ENCODE measurements at places on chromosomes 7 and 10. TPM values are rescaled to one million over a fixed set of nuclear protein-coding genes. Genes with fewer than 3 reads are reported as not detected.

DNA sequence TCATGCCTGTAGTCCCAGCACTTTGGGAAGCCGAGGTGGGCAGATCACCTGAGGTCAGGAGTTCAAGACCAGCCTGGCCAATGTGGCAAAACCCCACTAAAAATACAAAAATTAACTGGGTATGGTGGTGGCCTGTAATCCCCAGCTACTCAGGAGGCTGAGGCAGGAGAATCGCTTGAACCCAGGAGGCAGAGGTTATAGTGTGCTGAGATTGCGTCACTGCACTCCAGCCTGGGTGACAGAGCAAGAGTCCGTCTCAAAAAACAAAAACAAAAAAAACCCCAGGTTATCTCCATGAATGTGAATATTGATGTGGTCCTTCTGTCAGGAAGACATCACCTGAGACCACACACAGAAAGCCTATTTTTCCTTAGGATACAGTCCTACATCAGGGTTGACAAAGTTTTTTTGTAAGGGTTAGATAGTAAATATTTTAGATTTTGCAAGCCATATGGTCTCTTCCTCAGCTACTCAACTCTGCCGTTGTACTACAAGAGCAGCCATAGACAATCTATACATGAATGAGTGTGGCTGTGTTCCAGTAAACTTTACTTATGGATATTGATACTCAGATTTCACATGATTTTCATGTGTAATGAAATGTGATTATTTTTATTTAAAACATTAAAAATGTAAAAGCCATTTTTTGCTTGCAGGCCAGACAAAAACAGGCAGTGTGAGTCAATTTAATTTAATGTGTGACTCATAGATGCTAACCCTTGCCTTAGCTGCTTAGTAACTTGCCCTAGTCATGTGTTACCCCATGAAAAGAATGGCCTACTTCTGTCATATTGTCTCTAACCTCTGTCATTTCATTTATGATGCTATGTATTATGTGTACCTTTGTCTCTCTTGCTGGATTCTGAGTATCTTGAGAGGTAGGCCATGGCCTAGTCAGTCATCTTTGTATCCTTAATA lies 78.1 kb downstream of the TPST1 start:
- H3K4me3 ChIP-seq, result no peak overlapping the region
- H3K4me1 ChIP-seq, result no peaks in the 10 kb centered on the region
- no peaks in the 10 kb centered on the region for H3K36me3 ChIP-seq
- no peak overlapping the region for H3K27ac ChIP-seq
- no peak for DNase-seq

DNA sequence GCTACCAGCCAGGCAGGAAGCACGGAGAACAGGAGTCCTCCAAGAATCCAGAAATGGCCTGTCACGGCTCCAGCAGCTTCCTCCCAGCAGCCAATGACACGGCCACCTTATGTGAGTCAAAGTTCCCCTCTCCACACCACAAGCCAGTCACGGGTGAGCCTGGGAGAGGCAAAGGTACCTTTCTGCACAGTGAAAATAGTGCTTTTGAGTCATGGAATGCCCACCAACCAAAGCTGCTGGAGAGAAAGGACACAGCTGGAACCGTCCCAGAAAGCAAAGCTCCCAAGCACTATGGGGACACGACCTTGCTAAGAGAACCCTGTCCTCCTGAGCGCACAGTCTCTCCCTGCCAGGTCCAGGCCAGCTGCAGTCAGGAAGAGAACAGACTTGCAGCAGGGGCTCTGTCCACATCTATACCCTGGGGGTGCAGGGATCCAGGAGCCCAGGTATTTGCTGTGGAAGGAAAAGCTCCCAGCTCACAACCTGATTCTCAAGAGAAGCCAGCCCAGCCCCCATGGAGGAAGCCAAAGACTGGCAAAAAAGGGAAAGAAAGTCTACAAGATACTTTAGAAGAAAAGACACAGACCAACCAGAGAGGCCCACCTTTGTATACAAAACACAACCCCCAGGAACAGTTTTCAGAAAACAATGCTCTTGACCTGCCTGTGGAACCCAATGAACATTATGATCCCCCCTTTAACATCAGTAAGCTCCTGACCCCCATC lies 24.4 kb downstream of the C10orf71 start:
- H3K4me3 ChIP-seq, result no peak overlapping the region
- H3K36me3 ChIP-seq, result no peaks in the 10 kb centered on the region
- H3K4me1 ChIP-seq, result peaks cover 13% of the 10 kb centered on the region
- peak overlapping the region; percentile 66 for H3K27ac ChIP-seq
- DNase-seq, result peak; percentile 71

- peaks cover 5% of the 10 kb centered on the region for H3K4me1 ChIP-seq
- H3K27me3 ChIP-seq, result peaks cover 86% of the 10 kb centered on the region
- H3K27ac ChIP-seq, result no peak overlapping the region
- DNase-seq, result peak; percentile 62
These were observed 752 bp downstream of the KLF14 start for GRCh38 chr7:130732980-130733930.

- no peak overlapping the region for H3K4me3 ChIP-seq
- peaks cover 2% of the 10 kb centered on the region for H3K4me1 ChIP-seq
- H3K36me3 ChIP-seq, result no peaks in the 10 kb centered on the region
- no peak for DNase-seq
- H3K27ac ChIP-seq, result no peak overlapping the region
These were observed 8.2 kb upstream of the ACTA2 start for GRCh38 chr10:88960802-88961201.

DNA sequence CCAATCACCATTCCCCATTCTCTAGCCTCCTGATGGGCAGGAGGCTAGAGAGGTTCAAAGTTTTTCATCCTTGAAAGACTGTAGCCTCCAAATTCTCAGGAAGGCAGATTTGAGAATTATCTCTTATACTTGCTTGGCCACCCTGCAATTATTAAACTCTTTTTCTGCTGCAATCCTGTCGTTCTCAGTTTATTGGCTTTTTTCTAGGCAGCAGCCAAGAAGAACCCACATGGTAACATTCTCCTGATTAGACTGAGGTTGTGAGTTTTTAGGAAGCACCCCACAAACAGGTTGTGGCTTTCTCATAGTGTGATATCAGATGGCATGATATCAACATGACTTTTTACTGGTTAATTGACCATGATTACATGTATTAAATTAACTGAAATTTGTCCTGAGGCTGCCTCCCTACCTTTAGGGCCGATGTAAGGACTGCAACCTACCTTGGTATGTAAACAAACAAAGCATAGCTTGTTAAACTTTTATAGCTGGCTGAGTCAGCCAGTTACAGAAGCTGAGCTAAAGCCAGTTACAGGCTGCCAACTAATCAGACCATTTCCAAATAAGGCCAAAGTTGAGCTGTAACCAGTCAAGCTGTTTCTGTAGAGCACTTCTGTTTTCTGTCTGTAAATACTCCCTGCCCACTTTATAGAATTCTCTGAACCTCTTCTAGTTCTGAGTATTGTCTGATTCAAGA lies 3.2 kb upstream of the ZNF248 start:
- no peak overlapping the region for H3K4me3 ChIP-seq
- DNase-seq, result no peak
- H3K4me1 ChIP-seq, result peaks cover 16% of the 10 kb centered on the region
- no peak overlapping the region for H3K27ac ChIP-seq
- no peaks in the 10 kb centered on the region for H3K36me3 ChIP-seq

GRCh38 chr10:88982366-88982765 lies 8.2 kb upstream of the FAS start:
- no peak for DNase-seq
- H3K27me3 ChIP-seq, result no peaks in the 10 kb centered on the region
- H3K27ac ChIP-seq, result peak overlapping the region; percentile 67
- H3K4me1 ChIP-seq, result no peaks in the 10 kb centered on the region

GRCh38 chr7:116621649-116622048 lies 50.3 kb upstream of the MET start:
- no peaks in the 10 kb centered on the region for H3K36me3 ChIP-seq
- no peak for DNase-seq

- no peaks in the 10 kb centered on the region for H3K36me3 ChIP-seq
- peak overlapping the region; percentile 84 for H3K4me3 ChIP-seq
- no peak for DNase-seq
- no peaks in the 10 kb centered on the region for H3K27me3 ChIP-seq
- peak overlapping the region; percentile 95 for H3K27ac ChIP-seq
These were observed 1.5 kb downstream of the PDLIM1 start for GRCh38 chr10:95289003-95289920.

GRCh38 chr7:39428221-39428620 lies 138.0 kb upstream of the YAE1 start:
- DNase-seq, result no peak
- H3K4me1 ChIP-seq, result no peaks in the 10 kb centered on the region
- H3K27ac ChIP-seq, result no peak overlapping the region

DNA sequence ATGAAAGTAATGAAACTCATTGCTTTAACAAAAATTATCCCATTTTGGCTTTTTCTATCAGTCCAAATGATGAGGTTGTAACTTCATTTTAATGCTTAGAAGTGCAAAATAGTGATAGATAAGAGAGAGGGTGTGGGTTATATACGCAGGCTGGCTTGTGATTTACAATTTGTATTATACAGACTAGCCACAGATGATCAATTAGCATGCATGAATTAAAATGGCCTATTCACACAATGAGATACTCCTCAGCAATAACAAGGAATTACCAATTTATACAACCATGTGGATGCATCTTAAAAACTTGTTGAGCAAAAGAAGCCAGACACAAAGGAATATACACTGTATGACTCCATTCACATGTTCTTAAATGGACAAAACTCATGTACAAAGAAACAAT lies 45.4 kb upstream of the JAZF1 start:
- no peak overlapping the region for H3K4me3 ChIP-seq
- H3K36me3 ChIP-seq, result no peaks in the 10 kb centered on the region
- no peaks in the 10 kb centered on the region for H3K27me3 ChIP-seq
- DNase-seq, result no peak
- no peak overlapping the region for H3K27ac ChIP-seq

DNA sequence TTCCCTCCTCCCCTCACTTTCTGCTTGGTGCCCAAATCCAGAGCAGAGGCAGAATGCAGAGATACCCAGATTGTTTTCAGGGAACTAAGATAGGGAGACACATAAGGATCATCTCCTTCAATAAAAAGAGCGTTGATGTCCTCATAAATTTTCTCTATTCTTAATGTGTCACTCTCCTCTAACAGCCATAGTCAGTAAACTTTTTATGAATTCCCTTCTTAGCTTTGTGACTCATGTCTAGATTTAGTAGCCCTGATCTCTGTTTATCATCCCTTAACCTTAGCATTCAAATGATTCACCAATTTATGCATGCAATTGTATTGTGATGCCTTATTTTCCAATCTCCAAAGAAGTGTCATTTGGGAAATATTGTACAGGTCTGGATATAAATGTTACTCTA lies 995.5 kb upstream of the C7orf33 start:
- H3K27ac ChIP-seq, result no peak overlapping the region
- no peak overlapping the region for H3K4me3 ChIP-seq
- no peaks in the 10 kb centered on the region for H3K4me1 ChIP-seq
- no peak for DNase-seq
- H3K27me3 ChIP-seq, result no peaks in the 10 kb centered on the region

- H3K27me3 ChIP-seq, result no peaks in the 10 kb centered on the region
- H3K36me3 ChIP-seq, result no peaks in the 10 kb centered on the region
- no peak for DNase-seq
- H3K4me3 ChIP-seq, result no peak overlapping the region
- H3K27ac ChIP-seq, result no peak overlapping the region
These were observed 1.4 kb upstream of the ASNS start for GRCh38 chr7:97873606-97874005.

DNA sequence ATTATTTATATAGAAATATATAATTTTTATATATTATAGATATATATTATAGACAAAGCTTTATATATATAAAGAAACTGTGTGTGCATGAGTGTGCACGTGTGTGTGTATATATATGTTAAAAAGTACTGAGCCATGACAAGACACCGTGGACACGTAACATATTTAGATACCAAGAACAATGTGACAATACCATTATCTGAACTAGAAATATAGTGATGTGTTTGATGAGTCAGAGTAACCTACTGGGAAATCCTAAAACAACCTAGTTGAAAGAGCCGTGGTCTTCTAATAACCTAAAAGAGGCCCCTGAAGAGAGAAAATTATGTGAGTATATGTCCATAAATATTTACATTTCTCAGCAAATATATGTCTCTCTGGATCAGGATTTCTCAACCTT lies 50.7 kb upstream of the ITGB8 start:
- no peaks in the 10 kb centered on the region for H3K36me3 ChIP-seq
- H3K27me3 ChIP-seq, result no peaks in the 10 kb centered on the region
- no peak overlapping the region for H3K4me3 ChIP-seq
- no peak overlapping the region for H3K27ac ChIP-seq
- DNase-seq, result no peak
- no peaks in the 10 kb centered on the region for H3K4me1 ChIP-seq

GRCh38 chr7:111953611-111954010 lies 252.6 kb downstream of the DOCK4 start:
- H3K4me3 ChIP-seq, result no peak overlapping the region
- H3K27me3 ChIP-seq, result no peaks in the 10 kb centered on the region
- no peak overlapping the region for H3K27ac ChIP-seq

GRCh38 chr7:41774966-41775365 lies 72.1 kb upstream of the INHBA start:
- no peak for DNase-seq
- H3K4me1 ChIP-seq, result no peaks in the 10 kb centered on the region
- H3K4me3 ChIP-seq, result no peak overlapping the region
- no peak overlapping the region for H3K27ac ChIP-seq
- H3K36me3 ChIP-seq, result no peaks in the 10 kb centered on the region
- H3K27me3 ChIP-seq, result no peaks in the 10 kb centered on the region

DNA sequence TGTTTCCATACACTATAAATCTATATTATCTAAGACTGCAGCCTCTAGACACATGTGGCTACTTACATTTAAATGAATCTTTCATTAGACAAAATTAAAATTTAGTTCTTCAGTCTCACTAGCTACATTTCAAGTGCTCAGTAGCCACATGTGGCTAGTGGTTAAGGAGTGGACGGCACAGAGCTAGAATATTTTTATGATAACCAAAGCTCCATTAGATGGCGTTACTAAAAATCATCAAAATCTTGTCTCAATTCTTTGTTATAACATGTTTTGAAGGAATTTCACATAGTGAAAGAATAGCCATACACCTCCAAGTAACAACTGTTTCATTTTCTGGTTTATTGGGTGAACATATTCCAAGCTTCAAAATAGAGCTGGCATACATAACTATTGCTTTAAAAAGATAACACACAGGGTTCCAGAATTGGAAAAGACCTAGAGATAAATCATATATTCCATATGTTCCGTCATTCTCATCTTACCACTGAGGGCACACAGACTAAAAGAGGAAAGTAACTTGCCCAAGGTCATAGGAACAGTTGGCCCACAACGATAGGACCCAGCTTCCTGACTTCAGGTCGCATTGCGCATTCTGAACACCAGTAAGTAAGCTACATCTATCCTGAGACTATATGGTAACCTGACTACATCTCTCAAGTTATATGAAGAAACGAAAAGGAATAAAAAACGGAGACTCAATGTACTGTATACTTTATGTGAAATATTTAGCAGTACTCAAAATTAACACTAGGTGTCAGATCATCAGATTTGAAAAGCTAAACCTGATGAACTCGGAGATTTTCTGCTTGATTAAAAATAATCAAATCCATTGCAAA lies 66.6 kb downstream of the CAV1 start:
- DNase-seq, result no peak
- peaks cover 31% of the 10 kb centered on the region for H3K4me1 ChIP-seq
- no peaks in the 10 kb centered on the region for H3K36me3 ChIP-seq
- peak overlapping the region; percentile 34 for H3K4me3 ChIP-seq

PDIA4 gene
- total RNA-seq, result 38.2 TPM

CRTAC1 gene
- total RNA-seq, result 8.6 TPM

ADAMTS14 gene
- total RNA-seq, result 1.1 TPM

THSD7A gene
- 5.2 TPM for total RNA-seq

TEX36 gene
- total RNA-seq, result not detected

AFAP1L2 gene
- 8.2 TPM for total RNA-seq

DNAAF5 gene
- 23.4 TPM for total RNA-seq

PLOD3 gene
- total RNA-seq, result 77.6 TPM

CARD11 gene
- total RNA-seq, result not detected
